ENCODE measurements at places on chromosomes 7 and 10.
A peak's percentile ranks its signal among the peaks of the same experiment; 100 is the strongest.

- no peak for DNase-seq
Observed at GRCh38 chr7:145216866-145217265, 381.0 kb upstream of the TPK1 start.

DNA sequence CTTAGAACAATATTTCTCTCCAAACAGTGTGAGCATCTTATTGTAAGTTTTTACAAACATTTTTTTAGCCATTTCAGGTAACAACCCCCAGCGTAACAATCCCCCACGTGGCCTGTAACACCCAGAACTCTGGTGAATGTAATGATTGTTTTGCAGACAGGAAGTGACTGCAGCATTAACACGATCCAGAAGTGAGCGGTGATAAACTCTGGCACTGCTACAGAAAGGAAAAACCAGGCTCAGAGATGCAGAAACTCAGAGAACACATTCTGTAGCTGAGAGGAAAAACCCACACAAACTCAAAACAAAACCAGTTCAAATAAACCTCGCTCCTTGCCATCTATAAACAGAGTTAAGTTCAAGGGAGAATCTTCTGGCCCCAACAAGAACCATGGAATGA lies 285.7 kb downstream of the FGFR2 start:
- DNase-seq = peak; percentile 64

DNA sequence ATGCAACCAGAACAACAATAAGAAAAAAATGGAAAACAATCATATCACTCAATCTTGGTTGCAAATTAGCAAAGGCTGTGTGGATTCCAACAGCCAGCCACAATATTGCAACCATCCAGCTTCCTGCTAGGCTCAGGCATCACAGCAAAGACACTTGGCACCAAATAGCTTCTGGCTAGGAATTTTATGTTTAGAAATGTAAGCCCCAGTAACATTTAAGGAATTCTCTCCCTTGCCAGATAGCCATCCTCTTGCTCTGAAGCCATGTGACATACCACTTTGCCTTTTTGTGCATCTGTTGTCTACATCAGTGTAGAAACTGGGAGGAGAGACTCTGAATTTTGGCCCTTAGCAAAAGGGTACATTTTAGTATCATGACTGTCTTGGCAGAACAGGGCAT lies 22.2 kb downstream of the MKX start:
- no peak for DNase-seq

DNA sequence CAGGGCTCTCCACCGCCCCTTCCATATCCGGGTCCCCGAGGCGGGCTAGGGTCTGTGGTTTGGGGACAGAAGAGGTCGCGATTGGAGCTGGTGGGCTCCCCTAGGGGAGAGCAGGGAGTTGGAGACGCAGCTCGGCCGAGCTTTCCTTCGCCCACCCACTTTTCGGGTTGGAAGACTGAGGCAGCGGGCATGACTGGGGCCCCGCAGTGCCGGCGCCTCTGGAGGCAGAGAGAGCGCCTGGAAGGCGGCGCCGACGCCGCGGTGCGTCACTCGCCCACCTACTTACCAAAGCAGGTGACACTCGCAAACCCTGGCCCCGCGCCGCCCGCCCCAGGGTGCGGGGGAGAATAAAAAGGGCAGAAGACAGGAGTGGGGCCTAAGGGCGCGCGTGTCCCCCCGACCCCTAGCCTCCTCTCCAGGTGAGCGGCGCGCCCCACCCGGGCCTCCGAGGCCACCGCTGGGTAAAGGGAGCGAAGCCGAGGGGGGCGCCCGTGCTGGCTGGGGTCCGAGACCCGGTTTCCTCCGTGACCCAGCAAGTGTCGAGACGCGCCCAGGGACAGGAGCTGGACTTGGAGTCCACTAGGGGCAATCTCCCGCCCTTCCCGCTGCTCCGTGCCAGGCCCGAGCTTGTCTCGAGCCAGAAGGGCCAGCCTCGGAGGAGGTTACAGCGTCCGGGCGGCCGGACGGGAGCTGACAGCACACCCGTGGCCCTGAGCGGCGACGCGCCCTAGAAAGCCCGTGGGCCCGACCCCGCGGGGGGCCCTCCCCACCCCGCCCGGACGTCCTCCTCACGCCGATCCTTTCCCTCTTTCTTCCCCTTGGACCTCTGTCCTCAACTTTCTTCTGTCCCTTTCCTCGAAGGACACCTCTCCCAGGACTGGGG lies 34.4 kb upstream of the GRID1 start:
- peak; percentile 66 for DNase-seq

GRCh38 chr7:44431091-44431608 lies 59.3 kb downstream of the NUDCD3 start:
- no peak for DNase-seq

DNA sequence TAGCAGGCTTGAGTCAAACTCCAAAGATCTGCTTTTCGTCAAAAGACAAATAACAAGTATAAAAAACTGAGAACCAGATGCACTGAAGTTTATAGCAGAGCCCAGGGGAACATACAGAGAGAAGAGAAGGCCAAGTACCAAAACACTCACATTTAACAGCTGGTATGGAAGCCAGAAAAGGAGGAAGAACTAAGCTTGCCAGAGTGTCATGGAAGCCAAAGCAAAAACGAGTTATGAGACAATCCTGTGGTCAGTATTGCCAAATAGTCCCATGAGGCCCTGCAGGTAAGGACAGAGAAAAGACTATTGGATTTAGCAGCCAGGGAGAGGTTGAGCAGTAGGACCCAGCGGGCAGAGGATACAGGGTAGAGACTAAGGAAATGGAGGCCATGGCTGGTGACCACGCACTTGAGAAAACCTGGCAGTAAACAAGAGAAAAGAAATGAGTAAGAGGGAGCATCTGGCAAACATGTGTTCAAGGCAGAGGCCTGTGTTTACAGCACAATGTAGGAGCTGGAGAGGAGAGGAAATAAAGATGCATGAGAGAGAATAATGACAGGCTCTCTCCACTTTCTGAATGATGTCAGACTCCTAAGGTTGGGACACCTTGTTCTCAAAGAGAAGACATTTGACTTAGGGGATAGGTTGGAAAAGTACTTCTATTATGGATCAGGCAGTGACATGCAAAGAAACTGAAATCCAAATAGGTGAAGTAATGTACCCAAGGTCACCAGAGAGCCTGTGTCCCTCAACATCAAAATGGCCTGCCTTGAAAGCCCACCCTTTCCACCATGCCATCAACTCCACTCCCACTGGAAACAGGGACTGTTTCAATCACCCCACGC lies 9.1 kb downstream of the CREB3L2 start:
- peak; percentile 57 for DNase-seq

DNA sequence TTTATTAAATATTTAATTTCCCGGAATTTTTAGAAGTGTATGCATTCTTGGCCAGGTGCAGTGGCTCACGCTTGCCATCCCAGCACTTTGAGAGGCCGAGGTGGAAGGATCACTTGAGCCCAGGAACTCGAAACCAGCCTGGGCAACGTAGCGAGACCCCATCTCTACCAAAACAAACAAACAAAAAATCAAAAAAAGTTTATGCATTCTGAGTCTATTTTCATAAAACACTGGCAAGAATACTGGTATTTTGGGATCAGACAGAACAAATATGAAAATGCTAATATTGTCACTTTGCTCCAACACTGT lies 440.8 kb upstream of the FOXK1 start:
- no peak for DNase-seq

DNA sequence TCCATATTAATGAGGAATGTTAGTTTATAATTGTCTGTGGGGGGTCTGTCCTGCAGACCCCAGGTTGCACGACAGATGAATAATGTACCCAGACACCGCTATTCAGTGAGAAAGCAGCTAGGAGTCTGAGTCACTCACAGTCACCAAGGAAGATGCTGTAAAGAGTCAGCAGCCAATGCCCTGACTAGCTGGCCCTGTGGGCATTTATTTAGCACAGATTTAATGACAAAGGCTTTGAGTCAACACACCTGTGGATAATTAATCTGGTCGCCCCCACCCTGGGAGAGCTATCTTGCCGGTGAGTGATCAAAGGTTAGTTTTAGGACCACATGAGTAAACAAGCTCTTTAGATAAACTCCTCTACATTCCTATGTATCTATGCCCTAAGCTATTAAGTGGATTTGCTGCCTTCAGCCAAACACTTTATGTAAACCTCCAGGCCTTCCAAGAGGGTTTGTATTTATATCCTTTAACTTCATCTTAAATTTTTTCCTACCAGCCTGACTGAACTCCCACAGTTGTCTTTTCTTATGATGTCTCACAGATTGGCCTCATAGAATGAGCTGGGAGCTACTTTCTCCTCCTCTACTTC lies 180.0 kb upstream of the ADCY1 start:
- DNase-seq = no peak

DNA sequence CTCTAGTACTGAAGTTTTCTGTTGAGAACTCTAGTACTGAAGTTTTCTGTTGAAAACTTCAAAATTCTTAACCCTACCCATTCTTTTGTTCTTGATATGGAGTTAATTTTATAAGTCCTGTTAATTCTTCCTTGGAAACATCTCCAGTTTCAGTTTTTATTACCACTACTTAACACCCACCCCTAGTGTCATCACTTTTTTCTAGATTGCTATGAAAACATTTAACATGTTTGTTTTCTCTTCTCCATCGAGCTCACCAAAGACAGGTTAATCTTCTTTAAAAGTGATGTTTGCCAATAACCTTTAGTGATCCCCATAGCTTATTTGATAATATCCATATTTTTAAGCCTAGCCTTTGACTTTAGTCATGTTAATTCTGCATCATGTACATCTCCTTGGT lies 147.9 kb downstream of the PPP1R9A start:
- no peak for DNase-seq

DNA sequence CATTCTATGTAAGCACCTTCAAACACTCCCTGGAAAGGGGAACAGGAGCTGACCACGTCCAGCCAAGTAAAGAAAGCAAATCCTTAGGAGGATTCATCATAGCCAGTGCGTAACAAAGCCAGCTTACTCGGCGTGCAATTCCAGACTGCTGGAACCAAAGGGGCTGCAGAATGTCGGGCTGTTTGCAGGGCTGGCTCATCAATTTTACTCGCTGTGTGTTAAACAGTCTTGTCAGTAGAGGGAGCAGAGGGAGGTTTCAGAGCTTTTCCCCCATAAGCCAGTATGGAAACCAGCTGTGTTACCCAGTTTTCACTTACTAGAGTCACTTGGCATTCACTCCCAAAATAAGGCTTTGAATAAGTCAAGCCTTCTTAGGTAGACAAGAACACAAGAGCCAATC lies 127.1 kb downstream of the KMT2E start:
- DNase-seq = peak; percentile 45

DNA sequence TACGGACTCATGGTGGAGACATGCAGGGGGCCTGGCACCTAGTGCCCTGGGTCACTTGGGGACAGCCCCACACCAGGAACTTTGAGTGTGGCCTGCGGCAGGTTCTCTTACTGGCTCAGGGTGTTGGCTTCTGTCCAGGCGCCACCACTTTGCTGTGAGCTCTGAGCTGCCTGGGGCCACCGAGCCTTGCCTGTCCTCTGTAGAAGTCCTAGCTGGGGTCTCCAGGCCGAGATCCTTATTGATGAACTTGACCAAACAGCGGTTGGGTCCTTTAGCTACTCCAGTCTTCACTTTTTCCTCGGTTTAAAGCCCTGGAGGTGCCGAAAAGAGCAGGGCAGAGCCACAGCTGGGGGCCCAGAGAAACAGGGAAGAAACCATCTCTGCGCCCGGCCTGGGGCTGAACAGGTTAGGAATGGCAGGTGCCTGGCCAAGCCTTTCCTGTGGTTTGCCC lies 41.3 kb downstream of the ZNF467 start:
- DNase-seq = no peak

GRCh38 chr10:26528715-26529393 lies 90.7 kb downstream of the APBB1IP start:
- no peak for DNase-seq

- no peak for DNase-seq
Observed at GRCh38 chr7:25804154-25804553, 347.8 kb upstream of the NFE2L3 start.

DNA sequence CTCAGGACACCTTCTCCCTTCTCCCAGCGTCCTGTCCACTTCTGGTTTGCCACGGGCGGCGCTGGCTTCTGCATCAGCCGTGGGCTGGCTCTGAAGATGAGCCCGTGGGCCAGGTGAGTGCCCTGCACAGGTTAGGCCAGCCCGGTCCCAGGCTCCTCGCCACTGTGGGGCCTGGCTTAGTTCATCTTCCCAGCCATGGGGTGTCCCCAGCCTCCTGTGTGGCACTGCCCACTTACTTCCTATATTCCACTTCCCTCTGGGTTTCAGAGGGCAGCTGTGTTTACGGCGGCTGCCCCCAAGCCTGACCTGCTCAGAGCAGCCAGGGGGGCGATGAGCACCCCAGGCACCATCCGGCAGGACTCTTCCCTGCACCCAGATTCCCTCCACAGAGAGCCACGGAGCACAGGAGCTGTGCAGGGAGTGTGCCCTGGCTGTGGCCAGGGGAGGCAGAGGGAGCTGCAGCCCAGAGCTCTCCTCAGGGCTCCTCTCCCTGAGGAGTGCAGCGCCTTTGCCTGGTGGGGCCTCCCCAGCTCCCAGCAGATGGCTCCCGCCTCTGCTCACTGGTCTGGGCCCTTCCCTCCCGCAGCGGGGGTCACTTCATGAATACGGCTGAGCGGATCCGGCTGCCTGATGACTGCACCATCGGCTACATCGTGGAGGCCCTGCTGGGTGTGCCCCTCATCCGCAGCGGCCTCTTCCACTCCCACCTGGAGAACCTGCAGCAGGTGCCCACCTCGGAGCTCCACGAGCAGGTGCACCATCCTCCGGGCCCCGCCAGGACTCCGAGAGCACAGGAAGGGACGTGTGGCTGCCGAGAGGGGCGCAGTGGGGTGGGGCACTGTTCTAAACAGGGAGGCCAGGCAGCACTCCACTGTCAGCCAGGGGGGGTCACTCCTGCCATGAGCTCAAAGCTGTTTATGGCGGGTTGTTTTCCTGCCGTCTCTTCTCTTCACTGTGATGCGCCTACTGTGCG lies 6.4 kb downstream of the LFNG start:
- DNase-seq = peak; percentile 61

GRCh38 chr10:72322280-72323058 lies 32.2 kb downstream of the DNAJB12 start:
- DNase-seq = peak; percentile 12

DNA sequence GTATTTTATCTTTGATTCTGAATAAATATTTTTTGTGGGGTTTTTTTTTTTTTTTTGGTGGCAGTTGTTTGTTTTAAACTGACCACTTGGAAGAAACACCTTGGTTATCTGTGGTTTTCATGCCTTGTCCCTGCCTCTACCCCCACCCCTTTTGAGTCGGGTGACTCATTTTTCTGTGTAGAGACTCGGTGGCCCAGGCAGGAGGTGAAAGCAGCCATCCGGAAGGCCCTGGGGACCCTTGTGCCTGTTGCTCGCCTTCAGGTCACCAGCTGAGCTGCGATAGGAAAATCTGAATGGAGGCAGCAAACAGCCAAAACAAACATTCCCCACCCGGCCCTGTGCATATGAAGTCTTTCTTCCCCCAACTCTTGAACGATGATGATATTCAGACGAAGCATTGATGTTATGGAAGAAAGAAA lies 22.8 kb downstream of the CYP17A1 start:
- DNase-seq = peak; percentile 40

DNA sequence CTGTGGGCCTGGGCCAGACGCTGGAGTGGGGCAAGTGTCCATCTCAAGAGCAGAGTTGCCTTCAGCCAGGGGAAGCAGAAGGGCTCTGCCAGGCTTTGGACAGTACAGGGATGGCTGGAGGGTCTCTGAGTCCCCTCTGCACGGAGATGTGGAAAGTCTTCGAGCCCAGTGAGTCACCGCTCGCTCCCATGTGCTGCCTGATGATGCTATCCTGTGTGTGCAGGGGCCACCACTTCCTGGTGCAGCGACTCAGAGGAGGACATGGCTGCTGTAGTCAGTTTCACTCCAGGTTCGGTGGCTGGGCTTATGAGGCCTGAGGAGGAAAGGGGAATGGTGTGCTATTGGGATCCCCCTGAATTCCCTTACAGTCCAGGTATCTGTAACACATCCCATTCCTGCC lies 6.0 kb downstream of the ADCYAP1R1 start:
- DNase-seq = no peak

- no peak for DNase-seq
Observed at GRCh38 chr7:91357901-91358300, 93.7 kb downstream of the FZD1 start.

GRCh38 chr10:102645741-102646609 lies 1.7 kb downstream of the TRIM8 start:
- peak; percentile 85 for DNase-seq
